ENCODE measurements at places on chromosomes 2 and 18.

DNA sequence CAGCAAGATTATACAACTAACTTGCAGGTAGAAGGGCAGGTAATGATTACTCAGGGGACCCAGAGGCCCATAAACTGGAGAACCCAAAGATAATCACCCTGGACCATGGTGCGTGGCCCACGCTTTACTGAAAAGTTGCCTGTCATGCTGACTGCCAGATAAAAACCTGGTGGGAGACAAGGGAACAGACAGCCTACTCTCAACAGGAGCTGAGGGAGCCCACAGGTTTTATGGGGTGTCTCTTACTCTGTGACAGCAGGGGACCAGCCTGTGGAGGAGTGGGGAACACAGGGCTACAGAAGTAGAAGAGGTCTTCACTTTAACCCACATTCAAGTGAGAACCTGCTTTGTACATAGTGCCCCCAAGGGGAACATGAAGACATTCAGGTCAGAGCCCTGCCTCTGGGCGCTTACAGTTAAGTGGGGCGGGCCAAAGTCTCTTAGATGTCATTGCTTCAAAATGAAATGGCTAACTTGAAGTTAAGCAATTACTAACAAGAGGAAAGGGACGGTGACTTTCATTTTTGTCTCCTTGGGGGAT is 60.4 kb downstream of the DHRS9 start:
- no peak for DNase-seq

DNA sequence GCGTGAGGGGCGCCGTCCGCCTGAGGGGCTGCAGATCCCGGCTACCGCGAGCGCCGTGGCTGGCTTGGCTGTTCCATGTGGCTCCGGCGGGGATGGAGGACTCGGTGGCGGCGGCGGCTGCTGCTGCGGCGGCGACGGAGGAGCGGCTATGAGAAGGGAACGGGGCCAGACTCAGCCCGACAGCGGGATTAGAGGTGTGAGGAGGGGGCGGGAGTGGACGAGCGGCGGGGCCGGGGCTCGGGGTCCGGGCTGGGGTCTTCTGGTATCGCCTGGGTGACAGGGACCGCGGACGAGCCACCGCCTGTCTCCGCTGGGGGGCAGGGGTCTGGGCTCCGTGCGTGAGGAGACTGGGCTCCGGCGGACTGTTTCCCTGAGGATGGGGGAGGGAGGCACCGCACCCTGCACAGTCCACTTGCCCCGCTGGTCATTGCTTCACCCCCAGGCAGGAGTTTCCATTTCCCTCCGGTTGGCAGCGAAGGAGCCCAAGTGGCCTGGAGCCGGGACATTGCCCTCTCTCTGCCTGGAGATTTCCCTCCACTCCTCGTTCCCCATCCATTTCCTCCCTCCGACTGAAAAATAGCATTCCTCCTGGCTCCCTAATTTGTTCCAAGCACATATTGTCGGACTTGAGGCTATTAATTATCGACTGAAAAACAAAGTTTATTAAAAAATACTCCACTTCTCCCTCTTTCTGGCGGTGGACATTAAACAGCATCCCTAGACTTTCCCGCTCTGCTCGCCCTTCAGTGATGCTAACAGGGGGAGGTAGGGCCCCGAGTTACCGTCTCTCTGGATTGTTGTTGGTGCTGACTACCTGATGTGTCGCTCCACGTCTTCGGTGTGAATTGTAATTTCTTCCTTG is 577 bp downstream of the EHBP1 start:
- DNase-seq, result peak; percentile 5

DNA sequence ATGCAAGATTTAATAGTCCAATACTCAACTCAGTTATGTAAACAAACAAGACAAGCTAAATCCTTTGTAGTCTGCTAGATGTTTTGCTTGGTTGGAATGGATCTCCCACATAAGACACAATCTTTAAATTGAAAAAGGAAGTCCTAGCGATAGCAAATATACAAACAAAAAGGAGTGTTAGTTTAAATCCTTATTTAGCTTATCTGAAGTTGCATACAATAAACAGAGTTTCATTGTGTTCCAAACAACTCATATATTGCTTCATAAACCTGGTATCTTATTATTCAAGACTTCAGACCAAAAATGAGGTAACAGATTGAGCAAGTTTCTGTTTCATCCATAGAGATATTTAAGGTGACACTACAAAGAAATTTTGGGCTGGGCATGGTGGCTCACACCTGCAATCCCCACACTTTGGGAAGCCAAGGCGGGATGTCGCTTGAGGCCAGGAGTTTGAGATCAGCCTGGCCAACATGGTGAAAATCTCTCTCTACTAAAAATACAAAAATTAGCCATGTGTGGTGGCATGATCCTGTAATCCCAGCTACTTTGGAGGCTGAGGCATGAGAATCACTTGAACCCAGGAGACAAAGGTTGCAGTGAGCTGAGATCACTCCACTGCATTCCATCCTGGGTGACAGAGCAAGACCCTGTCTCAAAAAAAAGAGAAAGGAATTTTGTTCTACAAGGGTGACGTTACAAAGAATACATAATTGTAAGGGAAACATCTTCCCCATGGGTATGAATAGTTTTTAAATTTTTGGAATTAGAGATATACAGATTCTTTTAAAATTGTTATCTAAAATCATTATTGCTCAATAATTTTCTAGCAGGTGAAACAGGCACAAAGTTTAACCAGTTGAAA is 150.5 kb upstream of the L3MBTL4 start:
- DNase-seq, result no peak

GRCh38 chr2:129936334-129936934 is 43.0 kb upstream of the RAB6C start:
- no peak for DNase-seq

GRCh38 chr2:128727914-128728313 is 409.2 kb upstream of the HS6ST1 start:
- no peak for DNase-seq

GRCh38 chr2:67572721-67573435 is 175.7 kb downstream of the ETAA1 start:
- DNase-seq, result no peak

DNA sequence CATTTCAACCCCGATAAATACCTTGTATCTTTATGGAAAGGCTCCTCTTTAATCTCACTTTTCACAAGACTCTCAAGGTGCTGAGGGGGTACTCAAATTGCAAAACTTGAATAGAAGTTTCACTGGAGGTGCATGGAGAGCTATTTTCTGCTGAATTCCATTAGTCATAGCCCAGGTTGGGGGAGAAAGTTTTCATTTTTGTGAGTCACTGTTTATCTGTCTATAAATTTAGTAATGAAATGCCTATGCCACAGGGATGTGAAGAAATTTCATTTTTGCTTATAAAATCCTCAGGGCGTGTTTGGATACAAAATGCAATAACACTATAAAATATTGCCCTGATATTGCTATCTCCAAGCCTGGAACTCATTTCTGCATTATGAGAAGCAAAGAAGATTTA is 346.3 kb downstream of the LRATD1 start:
- DNase-seq, result no peak

DNA sequence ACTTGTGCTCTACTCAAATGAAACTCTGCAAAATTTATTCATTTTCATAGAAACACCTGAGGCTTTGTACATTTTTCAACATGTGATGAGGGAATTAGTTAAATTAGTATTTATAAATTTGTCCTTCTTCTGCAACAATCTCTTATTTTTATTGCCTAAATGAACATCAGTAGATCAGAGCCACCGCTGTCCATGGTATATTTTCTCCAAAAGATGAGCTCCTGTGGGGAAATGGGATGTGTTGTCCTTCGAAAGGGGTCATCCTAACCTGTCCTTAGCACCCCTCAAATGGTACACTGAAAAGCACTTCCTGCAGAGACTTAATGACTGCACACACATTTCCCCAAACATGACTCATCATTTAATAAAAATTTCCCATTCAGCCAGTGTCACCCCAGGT is 714.6 kb downstream of the MBD2 start:
- no peak for DNase-seq

- DNase-seq, result no peak
These were observed 18.3 kb upstream of the ANKRD53 start for GRCh38 chr2:70959851-70960832.

DNA sequence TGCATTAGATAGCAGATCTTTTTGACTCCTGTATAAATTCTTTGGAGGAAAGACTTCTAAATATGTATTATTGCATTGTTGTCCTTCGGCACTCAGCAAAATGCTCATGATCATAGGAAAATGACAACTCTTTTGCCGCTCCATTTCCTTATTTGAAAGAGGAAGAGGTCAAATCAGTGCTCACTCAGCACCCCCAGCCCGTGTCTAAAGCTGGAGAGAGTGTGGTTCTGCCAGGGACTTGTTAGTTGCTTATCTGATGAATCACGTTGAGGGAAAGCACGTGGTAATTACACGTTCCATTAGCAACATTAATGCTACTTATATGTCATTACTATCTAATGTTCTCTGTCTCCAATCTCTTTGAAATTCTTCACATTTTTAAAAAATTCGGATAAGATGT is 46.0 kb upstream of the MBP start:
- DNase-seq, result no peak

- DNase-seq, result no peak
These were observed 105.3 kb upstream of the BCL2L11 start for GRCh38 chr2:111015283-111015995.

- no peak for DNase-seq
These were observed 22.5 kb upstream of the UBE2F start for GRCh38 chr2:237944302-237944701.

DNA sequence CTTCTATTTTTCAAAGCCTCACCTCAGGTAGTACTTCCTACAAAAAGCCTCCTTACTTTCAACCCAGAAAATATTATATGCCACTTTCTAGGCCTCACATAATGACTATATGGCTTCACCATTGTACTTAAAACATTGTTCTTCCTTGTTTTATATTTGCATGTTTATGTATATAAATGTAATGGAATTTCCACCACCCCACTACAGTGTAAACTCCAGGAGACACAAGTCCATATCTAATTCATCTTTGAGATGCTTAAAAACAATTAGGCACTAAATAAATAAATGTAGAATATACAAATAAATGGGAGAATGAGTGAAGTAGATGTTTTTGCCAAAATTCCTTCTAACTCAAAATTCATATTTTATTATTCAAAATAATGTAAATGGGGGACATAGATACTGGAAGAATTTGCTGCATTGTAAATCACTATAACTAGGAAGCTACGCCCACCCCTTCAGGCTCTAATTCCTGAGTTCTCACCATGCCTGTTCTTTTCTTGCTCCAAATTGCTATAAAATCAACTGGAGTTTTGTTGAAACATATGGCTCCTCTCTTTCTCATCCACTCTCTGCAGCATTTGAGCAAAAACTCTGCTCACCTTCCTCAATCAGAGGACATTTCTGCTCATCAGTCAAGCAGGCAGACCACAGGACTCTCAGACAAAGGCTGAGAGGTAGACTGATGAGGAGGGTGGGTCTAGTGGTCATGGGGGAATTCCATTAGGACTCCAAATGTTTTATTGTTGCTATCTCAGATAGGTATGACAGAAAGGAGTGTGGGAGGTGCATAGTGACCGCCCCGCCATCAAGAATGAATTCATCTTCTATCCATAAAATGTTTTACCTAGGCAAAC is 243.0 kb downstream of the HNMT start:
- DNase-seq, result no peak

GRCh38 chr2:85413592-85414420 is 3.6 kb upstream of the CAPG start:
- no peak for DNase-seq

- no peak for DNase-seq
These were observed 24.5 kb downstream of the CRACDL start for GRCh38 chr2:98911376-98912154.

GRCh38 chr2:234673961-234674759 is 177.3 kb upstream of the ARL4C start:
- no peak for DNase-seq

DNA sequence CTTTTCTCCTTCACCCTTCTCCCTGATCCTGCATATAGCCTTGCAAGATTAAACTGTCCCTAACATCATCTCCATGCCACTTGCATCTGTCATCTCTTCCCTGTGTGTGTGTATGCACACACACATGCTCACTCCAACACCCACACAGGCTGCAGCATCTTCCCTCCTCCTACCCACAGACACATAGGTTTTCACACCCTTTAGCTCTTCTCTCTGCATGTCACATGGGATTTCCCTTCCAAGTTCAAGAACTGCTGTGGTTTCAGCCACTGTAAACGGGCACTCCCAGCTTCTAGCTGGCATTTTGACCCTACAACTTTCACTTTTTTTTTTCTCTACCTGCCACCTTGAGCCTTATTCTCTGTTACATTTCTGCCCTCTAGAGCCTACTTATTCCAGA is 6.4 kb downstream of the CELF4 start:
- DNase-seq, result no peak

Measured in iPS DF 6.9 (cell line).